Tibial nerve (tissue), 4 donors: ENCODE measurements at places on chromosomes 2 and 18. TPM values are rescaled to one million over a fixed set of nuclear protein-coding genes. Genes with fewer than 3 reads are reported as not detected.

COPS7B gene
- total RNA-seq = 44.4 TPM

C2orf42 gene
- total RNA-seq = 15.5 TPM

UNC50 gene
- total RNA-seq = 49.0 TPM

SLC11A1 gene
- total RNA-seq = 19.0 TPM

CDH19 gene
- 187 TPM for total RNA-seq

MC4R gene
- total RNA-seq = not detected
